Ascending aorta (tissue), 2 donors: ENCODE measurements at places on chromosomes 3 and 15. TPM values are rescaled to one million over a fixed set of nuclear protein-coding genes. Genes with fewer than 3 reads are reported as not detected.

DNA sequence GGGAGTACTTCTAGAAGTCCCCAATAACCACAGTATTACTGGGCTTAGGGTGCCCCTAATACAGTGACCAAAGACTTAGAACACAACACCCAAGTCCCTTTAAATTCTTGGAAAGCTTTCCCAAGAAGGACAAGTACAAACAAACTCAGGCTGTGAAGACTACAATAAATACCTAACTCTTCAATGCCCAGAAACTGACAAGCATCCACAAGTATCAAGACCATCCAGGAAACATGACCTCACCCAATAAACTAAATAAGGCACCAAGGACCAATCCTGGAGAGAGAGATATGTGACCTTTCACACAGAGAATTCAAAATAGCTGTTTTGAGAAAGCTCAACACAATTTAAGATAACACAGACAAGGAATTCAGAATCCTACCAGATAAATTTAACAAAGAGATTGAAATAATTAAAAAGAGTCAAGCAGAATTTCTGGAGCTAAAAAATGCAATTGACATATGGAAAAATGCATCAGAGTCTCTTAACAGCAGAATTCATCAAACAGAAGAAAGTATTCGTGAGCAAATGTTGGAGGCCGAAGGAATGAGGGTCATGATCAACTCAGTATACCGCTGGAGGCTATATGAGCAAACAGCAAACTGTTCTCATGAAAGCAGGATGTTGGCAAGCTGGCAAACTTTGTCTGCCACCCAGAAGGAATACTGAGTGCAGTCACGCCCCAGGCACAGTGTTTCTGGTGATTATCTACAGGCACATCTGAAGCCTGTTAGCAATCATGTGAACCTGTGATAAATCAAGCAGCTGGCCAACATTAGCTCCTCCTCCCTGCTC, 87.0 kb upstream of the NECTIN3 start:
- no peak for DNase-seq

GRCh38 chr15:47561102-47561501, 156.2 kb upstream of the SEMA6D start:
- DNase-seq = no peak

The UROC1 gene
- not detected for total RNA-seq

DNA sequence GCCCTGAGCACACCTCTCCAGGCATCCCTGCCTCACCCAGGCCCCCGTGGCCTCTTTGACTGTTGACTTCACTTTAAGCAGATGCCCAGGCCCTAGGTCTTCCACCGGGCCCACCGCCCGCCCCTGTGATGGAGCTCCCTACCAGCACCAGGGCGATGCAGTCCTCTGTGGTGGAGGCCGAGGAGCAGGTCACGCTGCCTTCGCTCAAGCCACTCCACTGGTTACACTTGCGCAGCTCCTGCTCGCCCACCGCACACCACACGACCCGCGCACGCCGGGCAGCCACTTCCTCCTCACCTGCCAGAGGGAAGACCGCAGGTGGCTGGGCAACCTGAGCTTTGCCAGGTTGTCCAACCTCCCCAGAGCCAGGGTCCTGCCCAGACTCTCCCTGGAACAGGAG, 16.0 kb downstream of the LTF start:
- DNase-seq = no peak

GRCh38 chr3:114597012-114597411, 303.2 kb downstream of the TIGIT start:
- DNase-seq = no peak

DNA sequence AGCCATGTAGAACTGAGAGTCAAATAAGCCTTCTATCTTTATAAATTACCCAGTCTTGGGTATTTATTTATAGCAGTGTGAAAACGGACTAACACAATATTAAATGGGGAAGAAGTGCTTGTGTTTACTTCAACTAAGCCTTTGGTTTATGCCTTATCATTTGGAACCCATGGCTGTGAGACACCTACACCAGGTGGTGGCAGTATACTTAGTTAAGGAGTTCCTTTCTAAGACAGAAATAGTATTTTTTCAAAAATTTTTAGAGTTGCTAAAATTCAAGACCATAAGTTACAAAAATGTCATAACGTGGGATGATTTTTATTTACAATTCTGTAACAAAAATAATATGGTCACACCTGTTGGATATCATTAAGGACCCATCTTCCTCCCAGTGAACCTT, 354.5 kb upstream of the SOX14 start:
- DNase-seq = no peak
